ENCODE measurements at places on chromosomes 1 and 21.

DNA sequence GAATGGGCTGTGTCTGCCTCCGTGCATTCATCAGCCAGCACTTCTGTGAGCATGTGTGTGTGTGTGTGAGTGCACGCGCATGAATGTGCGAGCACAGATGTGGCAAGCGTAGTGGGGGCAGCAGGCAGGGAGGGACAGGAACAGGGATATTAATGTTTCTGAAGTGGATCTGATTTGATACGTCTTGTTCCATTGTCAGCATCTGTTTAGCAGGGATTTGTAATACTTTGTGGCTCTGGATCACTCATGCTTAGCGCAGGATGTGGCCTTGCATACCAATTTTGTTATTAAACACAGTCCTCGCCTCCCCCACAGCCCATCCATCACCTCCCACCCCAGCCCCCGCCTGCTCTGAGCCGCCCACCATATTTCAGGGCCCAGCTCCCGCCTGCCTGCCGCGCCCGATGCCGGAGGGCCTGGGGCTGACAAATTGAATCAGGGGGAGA, 52.4 kb downstream of the TMEM53 start:
- no peak for DNase-seq

DNA sequence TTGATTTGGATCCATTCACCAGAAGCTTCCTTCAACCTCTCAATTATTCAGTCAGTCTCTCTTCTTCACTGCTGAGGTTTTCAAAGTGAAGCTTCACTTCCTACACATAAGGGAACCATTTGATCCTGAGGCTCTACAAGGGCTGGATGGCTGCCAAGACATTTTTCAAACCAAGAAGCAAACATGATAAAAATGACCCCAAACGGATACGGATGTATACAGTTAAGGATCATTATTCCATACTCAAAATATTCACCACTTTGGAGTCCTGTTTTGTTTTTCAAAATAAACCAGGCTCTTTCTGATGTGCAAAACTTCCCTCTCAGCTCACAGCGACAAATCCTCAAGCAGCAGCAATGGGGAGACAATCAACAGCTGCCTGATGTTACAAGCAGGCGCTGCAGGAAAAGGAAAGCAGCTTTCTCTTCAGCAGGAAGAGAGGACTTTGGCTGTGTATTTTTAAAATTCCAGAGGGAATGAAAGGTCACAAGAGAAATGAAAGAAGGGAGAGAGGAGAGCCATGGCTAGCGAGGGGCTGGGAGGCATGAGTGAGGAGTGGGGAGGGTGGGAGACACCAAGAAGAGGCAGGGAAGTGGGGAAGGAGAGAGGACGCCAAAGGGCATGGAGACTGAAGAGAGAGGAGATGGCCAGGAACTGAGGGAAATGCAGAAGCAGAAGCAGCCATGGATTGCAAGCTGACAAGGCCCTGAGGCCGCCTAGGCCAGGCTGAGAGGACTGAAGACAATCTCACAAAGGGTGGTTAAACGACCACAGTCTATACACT, 145.4 kb downstream of the SLC45A1 start:
- DNase-seq: no peak

GRCh38 chr1:30366911-30367310, 356.5 kb downstream of the MATN1 start:
- DNase-seq: no peak

GRCh38 chr1:225362805-225363204, 65.0 kb downstream of the LBR start:
- DNase-seq: no peak

DNA sequence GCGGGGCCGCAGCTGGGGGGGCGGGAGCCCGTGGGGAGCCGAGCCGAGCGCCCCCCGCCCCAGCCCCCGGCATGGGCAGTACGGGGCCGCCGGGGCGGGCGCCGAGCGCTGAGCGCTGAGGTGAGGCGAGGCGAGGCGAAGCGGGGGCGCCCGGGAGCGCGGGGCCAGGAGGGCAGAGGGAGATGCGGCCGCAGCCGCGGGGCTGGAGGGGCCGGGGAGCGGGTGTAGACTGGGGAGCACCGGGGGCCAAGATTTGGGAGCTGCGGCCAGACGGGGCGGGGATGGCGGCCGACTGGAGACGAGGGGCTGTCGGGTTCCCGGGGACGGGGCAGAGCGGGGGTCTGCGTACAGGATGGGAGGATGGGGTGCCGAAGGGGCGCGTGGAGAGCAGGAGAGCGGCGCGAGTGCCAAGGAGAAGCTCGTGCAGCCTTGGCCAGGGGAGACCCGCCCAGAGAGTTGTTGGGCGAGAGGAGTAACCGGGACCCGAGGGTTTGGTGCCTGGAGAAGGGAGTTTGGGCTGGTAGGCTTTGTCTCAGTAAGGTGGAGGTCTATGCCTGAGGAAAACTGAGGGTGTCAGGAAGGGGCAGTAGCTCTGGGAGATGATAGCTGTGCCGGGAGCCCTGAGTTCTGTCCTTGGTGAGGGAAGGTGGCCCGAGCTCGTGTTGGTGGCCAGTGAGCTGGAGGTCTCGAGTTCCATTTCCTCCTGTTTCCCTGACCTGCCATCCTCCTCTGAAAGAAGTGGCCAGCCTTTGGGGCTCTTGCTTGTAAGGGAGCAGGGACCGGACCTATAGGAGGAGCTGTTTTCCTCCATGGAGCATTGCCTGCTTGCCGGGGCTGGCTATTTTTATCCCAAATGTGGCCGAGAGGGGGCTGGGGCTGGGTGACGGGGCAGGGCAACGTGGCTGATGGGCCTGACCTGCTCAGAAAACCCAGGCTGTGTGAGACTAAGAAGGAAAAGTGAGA, 539 bp downstream of the ATP8B2 start:
- peak; percentile 60 for DNase-seq

DNA sequence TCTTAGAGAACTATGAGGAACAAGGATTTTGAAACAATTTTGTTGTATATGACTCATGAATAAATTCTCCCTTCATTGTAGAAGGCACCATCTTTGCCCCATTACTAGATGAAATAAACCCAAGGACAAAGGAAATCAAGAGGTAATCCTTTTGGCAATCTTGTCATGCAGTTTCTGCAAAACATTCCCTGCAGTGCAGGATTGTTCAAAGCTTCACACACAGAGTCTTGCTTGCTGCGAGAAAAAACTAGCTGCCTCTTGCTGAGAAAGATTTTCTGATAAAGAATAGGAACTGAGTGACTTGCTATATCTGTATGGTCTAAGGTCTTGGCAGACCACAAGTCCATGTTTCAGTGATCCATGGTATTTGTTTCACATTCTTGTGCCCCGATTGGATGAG, 657.4 kb upstream of the ADGRL4 start:
- no peak for DNase-seq

DNA sequence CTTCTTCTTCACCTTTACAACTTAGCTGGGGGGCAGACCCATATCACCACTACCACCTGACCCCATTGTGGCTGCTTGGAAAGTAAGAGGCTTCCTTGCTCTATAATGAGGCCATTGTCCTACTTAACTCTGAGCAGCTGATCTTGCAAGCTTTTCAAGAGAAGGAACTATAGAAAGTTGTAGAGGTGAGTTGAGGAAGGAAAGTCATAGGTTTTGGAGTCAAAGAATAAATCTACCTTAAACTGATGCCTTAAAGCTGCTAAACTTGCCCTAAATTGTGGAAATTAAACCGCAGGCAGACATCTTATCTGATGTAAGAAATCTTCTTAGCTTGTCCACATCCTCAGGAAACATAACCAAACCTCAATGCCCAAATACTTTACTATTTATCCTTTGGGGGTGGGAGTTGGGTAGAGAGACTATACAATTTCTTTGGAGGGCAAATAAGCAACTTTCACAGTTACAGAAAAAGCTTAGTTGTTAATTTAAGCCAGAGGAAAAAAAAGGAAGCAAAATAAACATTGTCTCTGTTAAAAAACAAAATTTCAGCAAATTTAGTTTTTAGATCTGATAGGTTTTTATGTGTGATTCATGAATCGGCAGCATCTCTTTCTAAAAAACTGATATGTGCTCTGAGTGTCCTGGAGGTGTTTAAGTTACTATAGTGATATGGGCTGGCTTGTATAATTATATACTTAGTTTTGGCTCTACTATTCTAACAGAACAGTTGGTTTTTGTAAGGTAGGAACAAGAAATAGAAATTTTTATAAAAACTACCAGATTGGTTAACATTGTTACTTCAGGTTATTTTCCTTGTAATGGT, 4.7 kb downstream of the IL23R start:
- DNase-seq: no peak

DNA sequence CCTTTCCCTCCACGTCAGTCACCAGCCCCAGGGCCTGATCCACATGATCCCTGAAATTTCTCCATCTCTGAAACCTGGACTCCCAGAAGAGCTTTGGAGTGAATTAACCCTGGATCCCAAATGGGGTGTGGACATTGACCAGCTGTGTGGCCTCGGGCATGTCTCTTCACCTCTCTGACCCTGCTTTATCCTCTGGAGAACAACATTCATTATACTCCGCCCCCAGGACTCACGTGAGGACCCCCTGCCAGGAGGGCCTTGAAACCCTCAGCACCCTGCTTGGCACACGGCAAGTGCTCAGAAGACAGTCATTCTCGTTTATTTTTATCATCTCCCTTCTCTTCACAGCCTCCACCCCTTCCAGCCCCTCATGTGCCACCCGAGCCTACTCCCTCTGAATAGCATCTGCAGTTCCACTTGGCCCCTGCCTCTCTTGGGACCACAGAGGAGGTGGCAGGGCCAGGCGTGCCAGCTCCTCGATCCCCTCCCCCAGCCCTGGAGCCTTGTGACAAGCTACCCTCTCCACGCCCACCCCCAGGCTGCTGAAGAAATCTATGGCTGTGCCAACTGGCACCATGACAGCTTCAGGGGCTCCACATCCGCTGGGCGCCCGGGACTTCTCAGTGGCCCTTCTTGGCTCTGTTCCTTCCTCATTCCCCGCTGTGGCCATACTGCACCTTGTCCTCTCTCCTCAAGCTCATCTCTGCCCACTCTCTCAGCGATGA, 18.0 kb downstream of the ADGRB2 start:
- DNase-seq: no peak

DNA sequence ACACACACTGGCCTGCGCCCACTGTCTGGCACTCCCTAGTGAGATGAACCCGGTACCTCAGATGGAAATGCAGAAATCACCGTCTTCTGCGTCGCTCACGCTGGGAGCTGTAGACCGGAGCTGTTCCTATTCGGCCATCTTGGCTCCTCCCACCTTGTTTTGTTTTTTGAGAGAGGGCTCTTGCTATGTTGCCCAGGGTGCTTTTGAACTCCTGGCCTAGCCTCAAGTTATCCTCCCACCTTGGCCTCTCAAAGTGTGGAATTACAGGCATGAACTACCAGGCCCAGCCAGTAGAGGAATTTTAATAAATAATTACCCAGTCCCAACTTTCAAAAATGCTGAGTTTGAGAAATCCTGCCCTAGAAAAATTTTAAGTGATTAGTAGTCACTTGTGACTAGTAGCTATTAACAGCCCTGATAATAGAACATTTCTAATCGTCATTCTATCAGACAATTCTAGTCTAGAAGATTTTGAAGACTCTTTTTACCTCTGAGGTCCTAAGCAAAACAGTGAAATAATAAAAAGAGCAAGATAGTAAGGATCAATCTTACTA, 30.9 kb upstream of the SLC35D1 start:
- DNase-seq: no peak

DNA sequence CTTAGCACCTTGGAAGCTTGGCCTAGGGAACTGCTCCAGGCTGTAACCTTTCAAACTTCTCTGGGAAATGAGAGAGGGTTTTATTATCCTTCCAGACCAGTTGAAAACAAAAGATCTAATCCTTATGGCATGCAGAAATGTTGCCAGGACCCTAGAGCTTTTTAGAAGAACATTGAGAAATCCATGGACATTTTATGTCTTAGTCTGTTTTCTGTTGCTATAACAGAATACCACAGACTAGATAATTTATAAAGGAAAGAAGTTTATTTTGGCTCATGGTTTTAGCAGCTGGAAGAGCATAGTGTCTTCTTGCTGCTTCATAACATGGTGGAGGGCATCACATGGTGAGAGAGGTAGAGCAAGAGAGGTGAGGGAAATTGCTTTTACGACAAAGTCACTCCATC, 25.8 kb downstream of the OSBPL9 start:
- DNase-seq: no peak

DNA sequence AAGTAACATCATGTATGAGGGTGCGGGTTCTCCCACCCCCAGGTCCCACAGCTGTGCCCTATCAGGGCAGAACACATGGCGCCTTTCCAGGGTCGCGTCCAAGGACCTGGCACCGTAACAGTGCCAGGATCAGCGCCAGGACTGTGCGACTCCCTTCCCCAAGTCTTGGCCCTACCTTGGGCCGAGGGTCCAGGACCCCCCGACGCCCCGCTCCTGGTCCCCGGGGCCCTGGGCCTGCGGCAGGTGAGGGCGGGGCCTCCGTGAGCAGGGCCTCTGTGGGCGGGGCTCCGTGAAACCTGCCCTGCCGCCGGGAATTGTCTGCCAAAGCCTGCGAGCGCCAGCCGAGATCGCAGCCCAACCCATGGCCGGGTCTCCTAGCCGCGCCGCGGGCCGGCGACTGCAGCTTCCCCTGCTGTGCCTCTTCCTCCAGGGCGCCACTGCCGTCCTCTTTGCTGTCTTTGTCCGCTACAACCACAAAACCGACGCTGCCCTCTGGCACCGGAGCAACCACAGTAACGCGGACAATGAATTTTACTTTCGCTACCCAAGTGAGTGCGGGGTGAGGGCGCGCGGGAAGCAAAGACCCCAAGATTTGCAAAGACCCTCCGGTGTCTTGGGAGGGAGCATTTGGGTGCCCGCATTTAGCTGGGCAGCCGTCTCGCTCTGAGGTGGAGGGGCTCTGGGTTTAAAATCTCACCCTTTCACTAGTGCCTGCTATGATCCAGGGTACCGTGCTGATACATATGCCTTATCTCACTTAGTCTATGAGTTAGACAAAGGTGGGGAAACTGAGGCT, at the start of gene RHBG:
TSS of gene RHBG (plus strand) at position 323 of the 796 bp plus-strand sequence. CDS start at position 362, 39 bp downstream.
- DNase-seq: no peak

GRCh38 chr1:235533476-235534168, 29.4 kb upstream of the B3GALNT2 start:
- no peak for DNase-seq

- DNase-seq: no peak
Measured at GRCh38 chr1:115907092-115907491, 66.2 kb upstream of the NHLH2 start.

DNA sequence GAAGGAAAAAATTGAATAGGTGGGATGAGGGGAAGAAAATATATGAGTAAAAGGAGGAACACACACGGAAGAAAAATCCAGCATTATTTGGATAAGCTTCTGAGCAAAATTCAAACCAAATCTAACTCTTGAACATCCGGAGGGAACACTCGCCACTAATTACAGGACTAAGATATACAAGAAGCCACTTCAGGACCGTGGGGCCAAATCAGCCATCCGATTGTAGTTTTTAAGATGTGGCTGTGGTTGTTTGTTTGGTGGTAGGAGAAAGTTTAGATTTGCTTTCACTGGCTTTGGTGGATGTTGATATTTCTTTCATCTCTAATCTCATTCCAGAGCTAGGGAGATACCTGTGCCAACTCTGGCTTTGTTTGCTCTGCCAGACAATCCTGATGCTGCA, 43.7 kb upstream of the ADAMTS1 start:
- no peak for DNase-seq

- no peak for DNase-seq
Measured at GRCh38 chr1:225447650-225448089, 19.8 kb upstream of the LBR start.

DNA sequence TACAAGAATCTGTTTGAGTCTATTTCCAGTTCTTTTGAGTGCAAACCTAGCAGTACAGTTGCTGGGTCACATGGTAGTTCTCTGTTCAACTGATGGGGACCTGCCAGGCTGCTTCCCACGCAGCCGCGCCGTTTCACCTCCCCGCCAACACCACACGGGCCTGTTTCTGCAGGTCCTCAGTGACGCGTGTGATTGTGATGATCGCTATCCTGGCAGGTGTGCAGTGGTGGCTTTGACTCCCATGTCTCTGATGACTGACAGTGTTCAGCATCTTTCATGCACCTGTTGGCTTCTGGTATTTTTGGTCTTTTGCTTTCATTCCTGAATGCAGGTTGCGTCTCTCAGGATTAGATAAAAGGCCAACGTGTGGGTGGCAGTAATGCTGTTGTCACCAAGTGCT, 41.6 kb downstream of the FAAP20 start:
- DNase-seq: no peak

All from amygdala (tissue), 56 donors.